ENCODE measurements at places on chromosomes 4 and X.

DNA sequence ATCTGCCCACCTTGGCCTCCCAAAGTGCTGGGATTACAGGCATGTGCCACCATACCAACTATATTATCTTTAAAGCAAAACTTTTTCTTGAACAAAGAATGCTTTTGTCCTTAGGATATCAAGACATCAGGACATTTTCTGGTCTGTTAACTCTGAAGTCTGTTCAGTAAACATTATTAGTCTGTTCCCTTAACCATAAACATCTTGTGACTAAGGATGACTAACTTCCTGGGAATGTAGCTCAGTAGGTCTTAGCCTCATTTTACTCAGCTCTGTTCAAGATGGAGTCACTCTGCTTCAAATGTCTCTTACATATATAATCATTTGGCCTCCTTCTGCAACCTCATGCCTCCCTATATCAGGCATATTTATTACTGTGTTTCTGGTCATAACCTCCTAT, 122.9 kb downstream of the UBE2NL start:
- DNase-seq = no peak

GRCh38 chr4:649751-650310, 24.2 kb downstream of the ATP5ME start:
- DNase-seq = no peak

- DNase-seq = no peak
These were observed 2.9 kb downstream of the DOK7 start for GRCh38 chr4:3465698-3466671.

DNA sequence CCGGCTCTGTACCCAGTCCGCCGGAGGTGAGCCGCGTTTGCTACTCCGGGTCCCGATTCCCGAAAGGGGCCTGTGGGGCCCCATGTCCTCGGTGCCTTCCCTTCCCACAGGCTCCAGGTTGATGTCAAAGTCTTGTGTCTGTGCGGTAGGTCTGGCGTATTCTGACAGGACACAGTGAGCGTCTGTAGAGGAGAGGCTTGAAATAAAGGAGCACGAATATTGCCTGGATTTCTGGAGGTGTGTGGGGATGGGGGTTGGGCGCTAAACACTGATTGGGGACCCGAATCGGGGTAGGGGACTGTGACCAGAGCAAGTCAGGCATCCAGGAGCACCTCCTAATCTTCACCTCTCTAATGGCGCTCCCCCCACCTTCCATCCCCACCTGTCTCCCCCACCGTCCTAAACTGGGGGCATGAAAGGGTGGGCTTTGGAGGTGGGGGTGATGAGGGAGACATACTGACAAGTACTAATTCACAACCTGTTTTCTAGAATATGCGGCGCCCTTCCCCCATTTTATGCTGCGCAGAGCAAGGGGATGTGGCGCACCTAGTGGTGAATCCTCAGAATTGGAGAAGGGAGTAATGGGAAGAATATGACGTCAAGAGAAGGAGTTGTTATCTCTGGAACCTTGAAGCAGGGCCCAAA, 855 bp downstream of the GPRASP2 start:
- DNase-seq = no peak

DNA sequence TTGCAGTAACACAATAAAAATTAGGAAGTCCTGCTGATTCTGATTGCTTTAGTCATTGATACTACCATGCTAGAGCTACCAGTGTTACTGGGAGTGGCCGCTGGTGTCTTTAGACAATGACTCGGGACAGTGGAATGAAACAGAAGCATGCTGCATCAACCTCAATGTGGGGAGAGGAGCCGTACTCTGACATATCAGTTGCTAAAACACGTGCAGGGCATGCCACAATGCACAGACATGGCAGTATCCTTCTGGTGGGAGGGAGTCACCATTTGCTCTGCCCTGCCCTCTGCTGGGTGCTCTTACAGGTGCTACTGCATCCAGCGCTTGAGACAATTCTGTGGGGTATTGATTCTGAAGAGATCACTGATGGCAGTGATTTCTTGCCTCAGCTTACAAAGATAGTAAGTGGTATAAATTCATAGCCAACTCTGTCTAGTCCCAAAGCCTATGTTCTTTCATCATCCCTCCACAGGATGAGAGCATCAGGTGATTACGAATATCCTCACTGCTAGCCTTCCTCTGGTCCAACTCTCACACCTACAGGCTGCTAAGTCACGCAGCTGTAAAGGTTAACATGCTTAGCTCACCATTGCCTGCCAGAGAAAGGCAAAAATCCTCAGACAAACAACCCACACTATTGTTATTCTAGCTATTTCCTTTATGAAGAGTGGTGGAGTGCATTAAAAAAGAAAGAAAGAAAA, 43.7 kb downstream of the NSG1 start:
- peak; percentile 13 for DNase-seq

DNA sequence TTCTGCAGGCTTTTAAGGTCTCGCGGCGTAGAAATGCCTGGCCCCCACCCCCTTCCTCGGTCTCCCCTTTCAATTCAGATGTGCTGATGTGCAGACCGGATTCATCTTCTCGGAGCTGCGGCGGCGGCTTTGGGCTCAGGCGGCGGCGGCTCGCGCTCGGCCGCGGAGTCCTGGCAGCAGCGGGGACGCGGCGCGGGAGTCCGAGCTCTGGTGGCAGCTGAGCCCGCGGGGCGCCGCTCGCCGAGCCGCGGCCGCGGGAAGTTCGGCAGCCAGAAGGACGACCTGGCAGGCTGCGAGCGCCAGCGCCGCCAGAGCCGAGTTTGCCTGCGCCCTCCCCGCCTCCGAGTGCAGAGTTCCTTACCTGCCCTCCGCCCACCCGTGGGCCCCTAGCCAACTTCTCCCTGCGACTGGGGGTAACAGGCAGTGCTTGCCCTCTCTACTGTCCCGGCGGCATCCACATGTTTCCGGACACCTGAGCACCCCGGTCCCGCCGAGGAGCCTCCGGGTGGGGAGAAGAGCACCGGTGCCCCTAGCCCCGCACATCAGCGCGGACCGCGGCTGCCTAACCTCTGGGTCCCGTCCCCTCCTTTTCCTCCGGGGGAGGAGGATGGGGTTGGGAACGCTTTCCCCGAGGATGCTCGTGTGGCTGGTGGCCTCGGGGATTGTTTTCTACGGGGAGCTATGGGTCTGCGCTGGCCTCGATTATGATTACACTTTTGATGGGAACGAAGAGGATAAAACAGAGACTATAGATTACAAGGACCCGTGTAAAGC, 448 bp downstream of the TLL1 start:
- DNase-seq = no peak

DNA sequence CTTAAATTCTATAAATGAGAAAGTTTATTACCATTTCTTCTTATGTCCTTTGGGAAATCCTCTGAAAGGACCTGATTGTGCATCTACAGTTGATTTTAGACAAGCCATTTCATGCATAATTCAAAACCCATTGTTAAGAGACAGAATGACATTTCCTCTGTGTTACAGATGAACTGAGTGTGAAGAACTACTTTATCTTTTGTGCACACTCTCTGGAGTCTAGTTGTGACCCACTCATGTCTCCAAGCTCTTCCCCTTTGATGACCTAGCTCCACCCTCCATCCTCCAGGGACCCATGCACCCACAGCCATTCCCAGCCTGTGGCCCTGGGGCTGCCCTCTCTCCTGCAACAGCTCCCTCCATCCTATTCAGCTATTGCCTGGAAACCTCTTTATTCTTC, 57.5 kb upstream of the BMPR1B start:
- no peak for DNase-seq

- DNase-seq = no peak
These were observed 46.5 kb upstream of the NKAP start for GRCh38 chrX:119989905-119990555.

- no peak for DNase-seq
These were observed 19.2 kb downstream of the OTC start for GRCh38 chrX:38371641-38372040.

- no peak for DNase-seq
These were observed 29.4 kb downstream of the TBCK start for GRCh38 chr4:106286611-106287010.

GRCh38 chr4:146900295-146900694, 45.4 kb downstream of the TTC29 start:
- DNase-seq = no peak

GRCh38 chr4:2817701-2818350, 24.9 kb downstream of the SH3BP2 start:
- DNase-seq = no peak

DNA sequence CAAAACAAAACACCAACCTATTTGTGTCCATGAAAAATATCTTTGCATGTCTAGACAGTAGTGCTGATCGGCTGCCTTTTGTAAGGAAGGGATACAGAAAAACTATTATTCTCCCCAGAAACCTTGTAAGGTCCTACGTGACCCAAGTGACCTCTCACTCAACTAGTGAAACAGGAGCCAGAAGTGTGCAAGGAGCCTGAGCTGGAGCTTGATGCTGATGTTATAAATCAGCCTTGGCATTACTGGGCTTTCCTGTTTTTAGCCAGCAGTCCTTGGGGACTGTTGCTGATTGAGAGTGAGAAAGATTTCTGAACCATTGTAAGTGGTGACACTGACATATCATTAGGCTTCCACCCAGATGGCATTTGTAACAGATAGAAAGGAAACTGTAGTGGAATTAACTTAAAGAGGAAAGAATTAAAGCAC, 100.8 kb upstream of the LIMCH1 start:
- DNase-seq = no peak

DNA sequence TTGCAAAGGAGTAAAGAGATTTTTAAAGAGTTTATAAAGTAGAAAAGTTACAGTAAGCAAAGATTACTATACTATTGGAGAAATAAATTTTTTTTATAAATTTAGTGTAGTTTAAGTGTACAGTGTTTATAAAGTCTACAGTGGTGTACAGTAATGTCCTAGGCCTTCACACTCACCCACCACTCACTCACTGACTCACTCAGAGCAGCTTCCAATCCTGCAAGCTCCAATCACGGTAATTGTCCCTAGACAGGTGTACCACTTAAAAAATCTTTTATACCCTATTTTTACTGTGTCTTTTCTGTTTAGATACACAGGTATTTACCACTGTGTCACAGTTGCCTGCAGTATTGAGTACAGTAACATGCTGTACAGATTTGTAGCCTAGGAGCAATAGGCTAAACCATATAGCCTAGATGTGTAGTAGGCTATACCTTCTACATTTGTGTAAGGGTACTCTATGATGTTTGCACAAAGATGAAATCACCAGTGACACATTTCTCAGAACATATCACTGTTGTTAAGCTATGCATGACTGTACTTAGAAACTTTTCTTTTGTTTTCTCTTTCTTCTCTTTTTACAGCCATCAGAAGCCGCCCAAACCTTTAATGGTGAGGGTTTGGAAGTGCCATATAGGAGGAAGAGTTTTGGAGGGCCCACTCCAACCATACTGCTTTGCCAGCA, 11.8 kb upstream of the SH3RF1 start:
- DNase-seq = no peak

DNA sequence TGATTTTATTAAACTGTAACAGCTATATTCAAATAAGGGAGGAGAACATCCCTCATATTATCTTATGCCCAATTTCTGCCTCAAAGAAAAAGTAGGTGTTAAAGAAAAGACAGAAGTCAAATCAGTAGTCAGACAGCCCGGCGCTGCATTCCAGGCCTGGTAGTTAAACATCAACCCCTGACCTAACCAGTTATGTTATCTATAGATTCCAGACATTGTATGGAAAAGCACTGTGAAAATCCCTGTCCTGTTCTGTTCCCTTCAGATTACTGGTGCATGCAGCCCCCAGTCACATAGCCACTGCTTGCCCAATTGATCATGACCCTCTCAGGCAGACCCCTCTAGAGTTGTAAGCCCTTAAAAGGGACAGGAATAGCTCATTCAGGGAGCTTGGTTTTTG, 269.9 kb upstream of the GALNT7 start:
- no peak for DNase-seq

- no peak for DNase-seq
These were observed 483.7 kb downstream of the FSTL5 start for GRCh38 chr4:161680146-161680545.

DNA sequence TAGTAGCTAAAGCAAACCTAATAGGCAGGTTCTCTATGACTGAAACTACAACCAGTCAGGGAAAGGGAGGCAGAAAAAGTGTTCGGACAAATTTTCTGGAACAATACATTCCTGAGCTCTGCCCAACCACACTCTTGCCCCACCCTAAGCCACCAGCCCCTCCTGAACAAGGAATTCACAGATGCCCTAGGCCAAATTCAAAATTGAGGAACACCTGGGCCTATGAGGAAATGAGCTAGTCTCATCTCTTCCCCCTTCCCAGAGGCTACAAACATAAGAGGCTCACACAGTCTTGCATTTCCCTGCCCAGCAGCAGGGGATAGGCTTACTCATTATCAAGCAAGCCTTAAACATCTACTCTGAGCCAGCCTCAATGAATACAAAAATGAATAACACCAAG, 284.7 kb downstream of the ZNF674 start:
- no peak for DNase-seq

- DNase-seq = no peak
These were observed 10.5 kb downstream of the ACSL1 start for GRCh38 chr4:184815046-184815877.
